Prostate gland (tissue), 2 donors: ENCODE measurements at places on chromosomes 1 and 21. TPM values are rescaled to one million over a fixed set of nuclear protein-coding genes. Genes with fewer than 3 reads are reported as not detected.

DNA sequence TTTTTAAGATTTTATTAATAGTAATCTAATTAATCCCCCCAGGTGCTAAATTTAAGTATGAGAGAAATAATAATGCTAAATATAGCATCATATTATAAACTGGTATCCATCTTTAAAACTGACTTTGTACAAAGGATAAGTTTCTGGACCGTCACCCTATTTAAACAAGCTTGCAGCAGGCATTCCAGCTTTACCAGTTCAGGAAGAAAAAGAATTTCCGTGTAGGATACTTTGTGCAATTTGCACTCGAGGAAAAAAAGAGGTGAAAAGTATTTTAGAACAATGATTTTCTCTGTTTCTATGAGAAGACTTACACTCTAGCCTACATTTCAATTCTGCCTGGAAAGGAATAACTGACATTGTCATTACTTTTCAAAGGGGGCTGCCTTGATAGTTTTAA lies 27.6 kb downstream of the HMCN1 start:
- H3K36me3 ChIP-seq, result no peaks in the 10 kb centered on the region
- no peak overlapping the region for H3K4me3 ChIP-seq
- no peak for DNase-seq
- no peak overlapping the region for H3K27ac ChIP-seq

- no peak for DNase-seq
- H3K4me1 ChIP-seq, result no peaks in the 10 kb centered on the region
- H3K27ac ChIP-seq, result no peak overlapping the region
Measured at GRCh38 chr1:61341426-61341825, 259.1 kb downstream of the NFIA start.

- no peaks in the 10 kb centered on the region for H3K36me3 ChIP-seq
- peak overlapping the region; percentile 72 for H3K27ac ChIP-seq
- H3K4me1 ChIP-seq, result peaks cover 4% of the 10 kb centered on the region
Measured at GRCh38 chr1:204377800-204378668, 18.3 kb upstream of the PLEKHA6 start.

GRCh38 chr1:117562581-117563491 lies 43.0 kb upstream of the TENT5C start:
- no peak overlapping the region for H3K4me3 ChIP-seq
- H3K27me3 ChIP-seq, result no peaks in the 10 kb centered on the region
- H3K27ac ChIP-seq, result peak overlapping the region; percentile 13
- peaks cover 7% of the 10 kb centered on the region for H3K4me1 ChIP-seq
- DNase-seq, result peak; percentile 88
- no peaks in the 10 kb centered on the region for H3K36me3 ChIP-seq

DNA sequence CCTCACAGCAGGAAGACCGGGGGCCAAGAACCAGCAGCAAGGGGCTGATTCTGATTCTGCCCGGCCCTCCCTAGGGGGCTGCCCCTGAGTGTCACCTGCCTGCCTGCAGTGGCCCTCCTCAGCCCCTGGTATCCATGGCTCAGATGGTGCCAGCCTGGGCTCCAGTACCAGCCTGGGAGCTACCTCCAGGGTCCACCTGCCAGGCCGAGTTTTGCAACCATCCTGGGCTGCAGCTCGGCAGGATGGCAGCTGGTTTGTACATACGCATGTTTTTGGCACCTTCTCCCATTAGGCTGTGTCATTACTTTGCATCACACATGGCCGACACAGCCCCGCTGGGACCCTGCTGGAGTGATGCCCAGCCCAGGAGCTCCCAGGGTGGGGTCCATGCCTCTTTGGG lies 93.3 kb upstream of the WNT4 start:
- DNase-seq, result no peak
- no peak overlapping the region for H3K4me3 ChIP-seq
- H3K27me3 ChIP-seq, result no peaks in the 10 kb centered on the region
- H3K36me3 ChIP-seq, result no peaks in the 10 kb centered on the region
- H3K27ac ChIP-seq, result no peak overlapping the region
- no peaks in the 10 kb centered on the region for H3K4me1 ChIP-seq

DNA sequence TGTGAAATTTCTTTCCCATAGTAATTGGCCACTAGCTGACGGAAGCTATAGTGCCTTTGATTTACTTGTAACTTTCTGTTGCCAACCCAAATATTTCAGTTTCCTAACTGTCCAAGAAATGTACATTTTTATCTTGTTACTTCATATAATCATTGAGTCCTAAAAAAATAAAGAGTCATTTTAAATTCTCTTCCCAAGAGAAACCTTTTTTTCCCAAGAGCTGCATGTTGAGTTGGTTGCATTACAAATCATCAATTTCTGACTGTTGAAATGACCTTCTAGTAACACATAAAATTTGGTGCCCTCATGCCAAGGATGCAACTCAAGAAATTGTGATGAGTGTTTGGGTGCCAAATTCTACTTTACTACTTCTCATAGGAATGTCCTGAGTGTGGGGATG lies 61.0 kb downstream of the HMCN1 start:
- no peak overlapping the region for H3K27ac ChIP-seq
- H3K27me3 ChIP-seq, result no peaks in the 10 kb centered on the region
- H3K36me3 ChIP-seq, result no peaks in the 10 kb centered on the region

DNA sequence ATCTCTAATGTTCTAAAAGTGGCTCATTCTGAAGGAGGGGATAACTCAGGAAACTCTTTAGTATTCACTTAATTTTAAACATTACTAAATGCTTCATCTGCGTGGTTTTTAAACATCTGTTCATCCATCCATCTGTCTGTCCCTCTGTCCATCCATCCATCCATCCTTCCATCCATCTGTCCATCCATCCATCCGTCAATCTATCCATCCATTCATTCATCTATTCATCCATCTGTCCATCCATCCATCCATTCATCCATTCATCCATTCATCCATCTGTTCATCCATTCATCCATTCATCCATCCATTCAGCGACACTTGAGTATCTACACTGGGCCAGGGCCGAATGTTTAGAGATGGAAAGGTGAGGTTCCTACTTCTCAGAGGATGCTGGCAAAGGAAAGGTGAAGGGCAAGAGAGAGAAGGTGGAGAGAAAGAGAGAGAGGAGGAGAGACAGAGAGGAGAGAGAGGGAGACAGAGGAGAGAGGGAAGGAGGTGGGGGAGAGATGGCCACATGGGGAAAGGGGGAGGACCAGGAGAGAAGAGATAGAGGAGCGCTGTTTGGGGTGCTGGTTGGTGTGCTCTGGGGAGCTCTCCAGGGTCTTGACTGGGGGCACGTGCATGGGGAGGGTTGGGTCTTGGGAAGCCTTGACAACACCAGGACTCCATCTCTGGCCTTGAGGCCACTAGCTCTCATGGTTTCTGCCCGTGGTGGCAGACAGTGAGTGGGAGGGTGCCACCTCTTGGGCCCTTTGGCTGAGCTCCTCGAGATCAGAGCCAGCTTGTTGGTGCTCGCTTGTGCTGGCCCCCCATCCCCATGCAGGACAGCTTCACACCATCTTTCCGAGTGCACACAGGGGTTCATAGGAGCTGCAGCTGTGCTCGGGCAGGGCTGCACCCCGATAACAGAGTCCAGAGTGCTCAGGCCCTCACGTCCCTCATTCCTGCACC lies 45.6 kb downstream of the ABCG1 start:
- H3K4me3 ChIP-seq, result no peak overlapping the region
- H3K27me3 ChIP-seq, result no peaks in the 10 kb centered on the region
- DNase-seq, result no peak
- peak overlapping the region; percentile 64 for H3K27ac ChIP-seq
- no peaks in the 10 kb centered on the region for H3K36me3 ChIP-seq
- H3K4me1 ChIP-seq, result peaks cover 18% of the 10 kb centered on the region

DNA sequence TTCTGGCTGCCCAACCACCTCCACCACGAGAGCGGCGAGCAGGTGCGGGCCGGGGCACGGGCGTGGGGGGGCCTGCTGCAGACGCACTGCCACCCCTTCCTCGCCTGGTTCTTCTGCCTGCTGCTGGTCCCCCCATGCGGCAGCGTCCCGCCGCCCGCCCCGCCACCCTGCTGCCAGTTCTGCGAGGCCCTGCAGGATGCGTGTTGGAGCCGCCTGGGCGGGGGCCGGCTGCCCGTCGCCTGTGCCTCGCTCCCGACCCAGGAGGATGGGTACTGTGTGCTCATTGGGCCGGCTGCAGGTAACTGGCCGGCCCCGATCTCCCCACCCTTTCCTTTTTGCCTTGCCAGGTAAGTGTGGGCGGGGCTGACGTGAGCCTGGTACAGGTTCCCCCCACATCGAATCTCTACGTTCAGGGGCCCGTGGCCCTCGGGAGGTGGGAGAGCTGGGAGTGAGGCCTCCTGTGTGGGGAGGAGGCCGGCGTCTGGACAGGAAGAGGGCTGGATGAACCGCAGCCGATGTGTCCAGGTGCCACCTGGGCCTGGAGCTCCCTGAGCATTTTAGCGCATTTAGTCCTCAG lies 51.7 kb downstream of the COL18A1 start:
- no peaks in the 10 kb centered on the region for H3K36me3 ChIP-seq
- no peak for DNase-seq
- peaks cover 9% of the 10 kb centered on the region for H3K4me1 ChIP-seq
- no peak overlapping the region for H3K4me3 ChIP-seq

- H3K4me1 ChIP-seq, result no peaks in the 10 kb centered on the region
- H3K36me3 ChIP-seq, result no peaks in the 10 kb centered on the region
- no peak for DNase-seq
Measured at GRCh38 chr1:8162168-8162567, 136.1 kb upstream of the ERRFI1 start.

DNA sequence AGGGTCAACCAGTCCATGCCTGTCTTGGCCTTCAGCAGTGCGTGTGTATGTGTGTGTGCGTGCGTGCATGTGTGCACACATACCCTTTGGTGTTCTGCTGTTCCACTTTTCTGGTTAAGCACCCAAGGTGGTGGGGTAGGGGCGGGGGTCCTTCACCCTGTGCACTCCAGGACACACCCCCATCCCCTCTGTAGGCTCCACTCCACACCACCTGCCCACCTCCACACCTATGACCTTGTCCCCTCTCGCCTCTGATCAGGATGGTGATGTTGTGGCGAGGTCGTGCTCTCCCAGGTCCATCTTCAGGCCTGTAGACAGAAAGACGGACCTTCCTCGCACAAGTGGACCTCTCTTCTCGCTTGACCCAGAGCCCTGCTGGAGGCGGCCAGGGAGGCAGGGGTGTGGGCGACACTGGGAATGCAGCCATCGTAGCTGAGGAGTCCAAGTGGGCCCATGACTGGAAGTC lies 44.6 kb downstream of the WDR4 start:
- no peaks in the 10 kb centered on the region for H3K4me1 ChIP-seq
- DNase-seq, result no peak
- no peak overlapping the region for H3K27ac ChIP-seq
- H3K4me3 ChIP-seq, result no peak overlapping the region
- no peaks in the 10 kb centered on the region for H3K36me3 ChIP-seq
- no peaks in the 10 kb centered on the region for H3K27me3 ChIP-seq

DNA sequence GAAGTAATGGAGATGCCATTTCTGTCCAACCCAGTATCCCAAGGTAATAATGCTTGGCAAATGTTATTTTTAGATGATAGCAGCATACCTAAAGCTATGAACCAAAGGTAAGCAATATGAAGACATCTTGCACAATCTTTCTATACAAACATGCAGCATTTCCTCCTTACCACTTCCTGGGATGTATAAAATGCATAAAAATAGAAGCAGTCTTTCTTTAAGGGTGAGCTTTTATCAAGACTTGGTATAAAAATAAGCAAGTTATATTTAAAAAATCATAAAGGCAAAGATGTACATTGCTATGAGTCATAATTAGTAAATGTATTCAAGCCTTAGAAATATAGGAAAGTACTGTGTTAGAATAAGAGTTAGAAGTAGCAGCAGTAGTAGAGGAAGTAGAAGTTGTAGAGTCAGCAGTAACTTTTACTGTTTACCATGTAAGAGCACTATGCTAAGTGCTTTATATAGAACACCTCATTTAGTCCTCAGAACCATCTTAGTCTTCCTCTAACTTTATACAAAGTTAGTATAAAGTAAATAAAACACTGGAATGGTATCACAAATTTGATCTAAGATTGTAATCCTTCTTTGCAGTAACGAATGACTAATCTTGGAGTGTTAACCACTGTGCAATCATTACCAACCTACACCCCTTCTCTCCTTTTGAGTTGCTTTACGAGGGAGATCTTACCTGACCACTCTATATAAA lies 371.3 kb downstream of the VAV3 start:
- no peaks in the 10 kb centered on the region for H3K27me3 ChIP-seq
- DNase-seq, result no peak
- H3K4me3 ChIP-seq, result no peak overlapping the region
- H3K36me3 ChIP-seq, result no peaks in the 10 kb centered on the region
- no peak overlapping the region for H3K27ac ChIP-seq

- H3K4me1 ChIP-seq, result no peaks in the 10 kb centered on the region
- H3K4me3 ChIP-seq, result no peak overlapping the region
- H3K27ac ChIP-seq, result no peak overlapping the region
- DNase-seq, result no peak
Measured at GRCh38 chr1:90616395-90616794, 100.7 kb downstream of the BARHL2 start.

GRCh38 chr1:228807904-228808605 lies 72.8 kb downstream of the RHOU start:
- no peaks in the 10 kb centered on the region for H3K36me3 ChIP-seq
- H3K4me3 ChIP-seq, result no peak overlapping the region
- no peak overlapping the region for H3K27ac ChIP-seq

DNA sequence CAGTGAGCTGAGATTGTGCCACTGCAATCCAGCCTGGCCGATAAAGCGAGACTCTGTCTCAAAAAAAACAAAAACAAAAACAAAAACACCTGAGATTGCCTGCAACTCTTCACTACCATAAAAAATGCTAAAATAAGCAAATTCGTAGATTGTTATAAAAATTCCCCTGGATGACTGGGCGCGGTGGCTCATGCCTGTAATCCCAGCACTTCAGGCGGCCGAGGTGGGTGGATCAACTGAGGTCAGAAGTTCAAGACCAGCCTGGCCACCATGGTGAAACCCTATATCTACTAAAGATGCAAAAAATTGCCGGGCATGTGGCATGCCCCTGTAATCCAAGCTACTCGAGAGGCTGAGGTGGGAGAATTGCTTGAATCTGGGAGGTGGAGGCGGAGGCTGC lies 10.7 kb downstream of the MED18 start:
- no peaks in the 10 kb centered on the region for H3K36me3 ChIP-seq
- no peak overlapping the region for H3K27ac ChIP-seq
- DNase-seq, result no peak
- no peaks in the 10 kb centered on the region for H3K27me3 ChIP-seq

- DNase-seq, result no peak
- H3K4me1 ChIP-seq, result no peaks in the 10 kb centered on the region
Measured at GRCh38 chr1:245599371-245600174, 444.8 kb downstream of the KIF26B start.

OR14K1 gene
- not detected for total RNA-seq

SRRM1 gene
- total RNA-seq, result 147 TPM

ST6GALNAC3 gene
- total RNA-seq, result 0.80 TPM

LCE6A gene
- total RNA-seq, result not detected

GBP3 gene
- 15.8 TPM for total RNA-seq

PLPP3 gene
- total RNA-seq, result 40.4 TPM
